HCT116 (cell line): ENCODE measurements at places on chromosomes 11 and 22.
A peak's percentile ranks its signal among the peaks of the same experiment; 100 is the strongest.

- peak; percentile 2 for DNase-seq
Observed at GRCh38 chr11:57072640-57073039, 83.9 kb downstream of the OR5AK2 start.

- DNase-seq = no peak
Observed at GRCh38 chr11:61195719-61196118, 7.6 kb upstream of the PGA3 start.

- no peak for DNase-seq
Observed at GRCh38 chr11:82848829-82849228, 51.4 kb downstream of the PRCP start.

DNA sequence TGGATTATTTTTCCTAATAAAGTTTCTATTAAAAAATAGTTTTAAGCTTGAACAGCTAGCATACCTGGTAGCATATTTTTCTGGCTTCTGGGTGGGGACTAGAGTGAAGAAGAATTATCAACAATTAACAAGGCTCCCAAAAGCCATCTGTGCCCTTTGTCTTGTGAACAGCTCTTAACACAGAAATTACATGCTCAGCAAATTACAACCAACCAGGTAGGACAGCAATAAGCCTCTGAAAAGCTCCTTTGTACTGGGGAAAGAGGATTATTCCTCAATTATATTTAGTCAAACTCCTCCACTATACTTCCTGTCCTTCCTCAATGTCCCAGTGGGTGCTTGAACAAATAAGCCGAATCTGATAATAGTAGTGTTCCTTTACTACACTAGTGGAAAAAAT, 162.8 kb downstream of the RAB38 start:
- DNase-seq = no peak

DNA sequence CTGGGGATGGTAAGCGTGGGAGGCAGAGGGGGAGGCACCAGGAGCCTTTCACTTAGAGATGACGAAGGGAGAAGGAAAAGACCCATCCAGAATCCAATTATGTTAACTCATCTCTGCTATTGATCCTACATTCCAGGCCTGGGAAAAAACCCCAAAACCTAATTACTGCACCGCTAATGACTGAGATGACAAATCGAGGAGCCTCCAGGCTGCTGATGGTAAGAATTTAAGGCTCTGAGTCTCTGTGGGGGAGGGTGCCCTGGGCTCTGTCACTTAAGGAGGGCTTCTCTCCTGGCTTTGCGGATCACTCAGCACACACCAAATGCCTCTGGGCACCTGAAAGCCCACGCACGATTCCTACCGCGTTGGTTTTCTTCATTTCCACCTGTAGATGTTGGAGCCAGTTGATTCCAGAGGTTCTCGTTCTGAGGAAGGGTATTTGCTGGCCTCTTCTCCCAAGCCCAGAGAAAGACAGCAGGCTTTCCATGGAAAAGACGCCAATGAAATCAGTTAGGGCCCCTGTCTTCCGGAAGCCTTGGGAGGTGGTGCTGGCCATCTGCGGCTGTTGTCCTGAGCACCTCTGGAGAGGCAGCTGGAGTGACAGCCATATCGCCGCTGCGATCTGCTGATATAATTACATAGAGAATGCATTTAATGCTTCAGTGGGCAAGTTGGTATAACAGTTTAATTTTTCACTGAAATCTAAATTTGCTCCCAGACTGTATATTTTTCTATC, 751.2 kb downstream of the BRD1 start:
- DNase-seq = no peak
